ENCODE measurements at places on chromosomes 4 and X.

DNA sequence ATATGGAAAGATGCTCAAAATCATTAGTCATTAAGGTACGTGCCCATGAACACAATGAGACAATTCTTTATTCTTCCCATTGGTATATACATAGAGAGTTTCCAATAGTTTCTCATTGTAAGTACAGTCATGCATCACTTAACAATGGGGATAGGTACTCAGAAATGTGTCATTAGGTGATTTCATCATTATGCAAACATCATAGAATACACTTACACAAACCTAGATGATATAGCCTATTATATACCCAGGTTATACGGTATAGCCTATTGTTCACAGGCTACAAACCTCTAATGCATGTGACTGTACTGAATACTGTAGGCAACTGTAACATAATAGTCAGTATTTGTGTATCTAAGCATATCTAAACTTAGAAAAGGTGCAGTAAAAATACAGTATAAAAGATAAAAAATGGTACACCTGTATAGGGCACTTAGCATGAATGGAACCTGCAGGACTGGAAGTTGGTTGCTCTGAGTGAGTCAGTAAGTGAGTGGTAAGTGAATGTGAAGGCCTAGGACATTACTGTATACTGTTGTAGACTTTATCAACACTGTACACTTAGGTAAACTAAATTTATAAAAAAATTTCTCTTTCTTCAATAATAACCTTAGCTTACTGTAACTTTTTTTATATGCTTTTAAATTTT, 49.6 kb downstream of the KLHL13 start:
- no peak for DNase-seq

GRCh38 chrX:118231464-118231863, 114.4 kb upstream of the WDR44 start:
- DNase-seq: no peak

- DNase-seq: no peak
These were observed 82.7 kb downstream of the TENM3 start for GRCh38 chr4:182325848-182326255.

DNA sequence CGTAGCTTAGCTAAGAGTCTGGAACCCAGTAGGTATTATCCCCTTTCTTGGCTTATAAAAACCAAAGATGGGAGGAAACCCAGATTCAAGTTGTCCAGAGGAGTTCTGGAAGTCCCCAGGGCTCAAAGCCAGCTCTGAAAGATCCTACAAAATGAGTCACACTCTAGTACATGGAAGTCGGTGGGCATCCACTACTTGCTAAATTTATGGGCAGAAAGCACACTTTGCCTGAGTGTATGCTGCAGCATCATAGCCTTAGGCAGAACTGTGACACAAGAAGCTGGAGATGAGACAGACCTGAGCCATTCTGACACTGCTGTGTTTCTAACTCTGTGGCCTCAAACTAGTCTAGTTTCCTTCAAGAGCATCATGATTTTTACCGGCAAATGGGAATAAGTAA, 429.3 kb downstream of the AFF2 start:
- no peak for DNase-seq

- DNase-seq: peak; percentile 20
These were observed 28.4 kb downstream of the PDHA1 start for GRCh38 chrX:19372170-19372546.

DNA sequence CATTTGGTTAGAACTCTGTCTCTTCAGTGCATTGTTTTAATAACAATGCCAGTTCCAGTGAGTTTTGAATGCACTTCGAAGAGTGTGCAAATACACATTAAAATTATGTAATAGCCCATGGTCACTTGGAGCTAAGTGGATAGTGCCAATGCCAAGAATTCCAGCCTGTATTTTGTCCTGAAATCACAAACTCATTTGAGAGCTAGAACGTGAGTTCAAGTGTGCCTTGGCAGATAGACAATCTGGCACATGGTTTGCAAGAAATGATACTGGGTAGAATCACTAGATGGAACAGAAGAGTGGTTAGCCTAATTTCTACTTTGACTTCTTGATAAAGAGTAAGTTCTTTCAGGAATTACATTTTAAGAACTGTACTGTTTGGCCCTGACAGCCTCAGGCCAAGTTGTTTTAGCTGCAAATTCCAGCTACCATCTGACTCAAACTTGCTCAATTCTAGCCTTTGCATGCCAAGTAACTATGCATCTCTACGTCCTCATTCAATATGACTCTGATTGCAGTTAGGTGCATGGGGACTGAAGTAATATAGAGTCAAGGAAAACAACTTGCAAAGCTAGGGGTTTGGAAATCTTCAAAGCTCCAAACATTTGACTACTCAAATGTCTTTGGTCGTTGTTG, 131.9 kb upstream of the SMIM31 start:
- no peak for DNase-seq

GRCh38 chrX:20965270-20966044, 408.8 kb upstream of the CNKSR2 start:
- DNase-seq: no peak

DNA sequence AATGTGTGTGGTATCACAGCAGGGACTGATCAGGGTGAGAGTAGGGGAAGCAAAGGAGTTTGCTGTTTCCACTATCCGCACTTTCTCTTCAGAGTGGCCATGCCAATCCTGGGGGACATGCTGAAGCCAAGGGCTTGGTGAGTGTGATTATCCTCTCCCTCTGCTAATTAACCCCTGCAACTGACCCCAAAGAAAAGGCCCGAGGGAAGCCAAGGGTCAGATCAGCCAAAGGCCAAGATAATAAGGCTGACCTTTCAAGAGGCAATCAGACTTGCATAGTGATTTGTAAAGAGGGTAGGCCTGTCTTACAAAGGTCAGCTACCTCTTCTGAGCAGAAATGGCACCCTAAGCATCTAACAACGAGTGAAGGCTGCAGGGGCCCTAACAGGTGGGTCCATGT, 420.5 kb upstream of the CPEB2 start:
- no peak for DNase-seq

DNA sequence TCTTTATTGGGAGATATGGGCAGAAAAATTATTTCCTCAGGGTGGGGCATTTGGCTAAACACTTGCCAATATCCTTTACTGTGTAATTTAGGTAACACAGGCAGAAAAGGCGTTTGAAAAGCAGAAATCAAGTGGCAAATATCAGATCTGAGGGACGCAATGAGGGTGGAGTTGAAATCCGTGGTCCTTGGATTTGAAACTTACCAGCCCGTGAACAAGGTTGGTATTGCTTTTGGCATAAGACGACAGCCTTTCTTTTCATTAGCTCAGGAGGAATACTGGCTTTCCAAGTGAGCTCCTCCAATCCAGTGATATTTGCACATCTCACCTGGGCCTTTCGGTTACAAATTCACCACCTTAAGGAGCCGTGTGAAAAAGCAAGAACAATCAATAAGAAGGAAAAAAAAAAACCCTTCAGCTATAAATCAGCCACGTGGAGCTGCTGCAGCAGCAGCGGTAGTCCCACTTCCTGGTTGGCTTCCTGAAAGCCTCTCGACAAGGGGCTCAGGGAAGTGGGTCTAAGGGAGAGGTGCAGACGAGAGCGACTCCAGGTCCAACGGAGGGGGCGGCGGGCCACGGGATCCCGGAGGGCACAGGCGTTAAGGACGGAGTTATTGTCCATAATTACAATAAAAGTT, 734 bp upstream of the GALNT7 start:
- DNase-seq: peak; percentile 2

GRCh38 chr4:77342170-77342810, 185.3 kb downstream of the CCNG2 start:
- DNase-seq: no peak

- no peak for DNase-seq
These were observed 160.1 kb downstream of the RBMX2 start for GRCh38 chrX:130561930-130562329.

- no peak for DNase-seq
These were observed 39.8 kb downstream of the XIAP start for GRCh38 chrX:123899701-123900100.

- DNase-seq: no peak
These were observed 262.6 kb upstream of the BMP3 start for GRCh38 chr4:80767944-80768343.

DNA sequence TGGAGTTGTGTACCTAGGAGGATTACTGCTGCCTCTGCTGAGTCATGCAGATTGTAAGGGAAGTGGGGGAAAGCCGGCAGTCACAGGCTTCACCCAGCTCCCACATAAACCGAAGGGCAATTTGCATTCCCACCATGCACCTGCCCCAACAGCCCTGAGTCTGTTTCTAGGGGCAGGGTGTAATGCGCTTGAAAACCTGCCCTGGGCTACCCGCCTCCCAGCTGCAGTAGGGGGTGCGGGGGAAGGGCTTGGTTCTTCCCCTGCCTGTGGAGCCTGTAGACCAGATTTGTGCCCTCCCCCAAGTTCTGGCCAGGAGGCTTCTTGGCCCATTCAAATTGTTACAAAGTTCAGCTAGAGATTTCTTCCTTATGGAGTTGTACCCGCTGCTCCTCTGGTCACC, 269.2 kb upstream of the DDX53 start:
- no peak for DNase-seq

GRCh38 chr4:88758264-88758663, 60.6 kb upstream of the NAP1L5 start:
- no peak for DNase-seq

DNA sequence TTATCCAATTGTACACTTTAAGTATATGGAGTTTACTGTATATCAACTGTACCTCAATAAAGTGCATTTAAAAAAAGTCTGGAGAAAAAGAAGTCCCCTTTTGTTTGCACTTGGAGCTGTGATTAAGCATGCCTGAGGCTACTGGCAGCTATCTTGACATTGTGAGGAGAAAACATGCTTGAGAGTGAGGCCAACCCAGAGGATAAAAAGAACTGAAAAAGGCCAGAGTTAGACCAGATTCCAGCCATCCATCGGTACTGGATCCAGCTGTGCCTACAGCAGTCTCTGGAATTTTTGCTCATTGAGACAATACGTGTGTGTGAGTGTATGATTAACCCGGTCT, 57.4 kb downstream of the LGI2 start:
- DNase-seq: no peak

All from stimulated activated CD8-positive, alpha-beta memory T cell treated with anti-CD3 and anti-CD28 coated beads, Interleukin-2, amount 100 ng/mL, for 1 hour (primary cell).